Midbrain (tissue), 1 donor: ENCODE measurements at places on chromosomes 1 and 21.

DNA sequence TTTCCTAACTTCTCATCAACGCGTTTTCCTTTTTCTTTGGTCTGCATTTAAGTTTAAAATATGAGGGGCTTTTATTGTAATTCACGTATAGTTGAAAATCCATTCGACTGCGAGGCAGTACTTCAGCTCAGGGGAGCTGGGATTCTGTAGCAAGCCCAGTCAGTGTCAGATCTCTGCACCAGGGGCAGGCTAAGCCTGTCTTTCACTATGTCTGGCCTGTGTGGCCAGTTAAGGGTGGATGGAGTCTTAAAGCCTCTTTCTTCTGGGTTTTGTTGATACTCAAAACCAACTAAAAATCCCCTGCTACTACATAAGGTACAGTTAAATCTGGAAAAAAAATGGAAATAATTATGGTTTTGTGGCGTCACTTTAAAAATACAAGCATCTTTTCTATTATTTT is 124.7 kb downstream of the TYW3 start:
- no peak for DNase-seq

- DNase-seq = no peak
These were observed 148.8 kb upstream of the CAMK1G start for GRCh38 chr1:209434631-209435217.

DNA sequence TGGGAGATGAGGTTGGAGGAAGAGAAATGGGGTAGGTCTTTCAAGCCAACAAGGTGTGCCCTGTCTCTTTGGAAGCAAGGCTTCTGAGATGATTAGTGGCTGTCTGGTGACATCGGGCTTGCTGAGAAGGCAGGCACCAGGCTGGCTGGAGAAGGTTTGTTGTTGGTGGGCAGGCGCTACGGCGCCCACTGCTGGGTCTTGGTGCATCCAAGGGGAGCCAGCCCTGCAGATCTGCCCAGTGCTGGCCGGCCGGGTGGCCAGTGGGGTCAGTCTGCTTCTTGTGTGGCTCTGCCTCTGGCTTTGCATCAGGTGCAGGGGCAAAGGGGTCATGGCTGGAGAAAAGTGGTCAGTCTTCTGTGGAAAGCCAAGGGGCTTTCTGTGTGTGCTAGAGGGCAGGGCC is 126.2 kb downstream of the TLR5 start:
- no peak for DNase-seq

DNA sequence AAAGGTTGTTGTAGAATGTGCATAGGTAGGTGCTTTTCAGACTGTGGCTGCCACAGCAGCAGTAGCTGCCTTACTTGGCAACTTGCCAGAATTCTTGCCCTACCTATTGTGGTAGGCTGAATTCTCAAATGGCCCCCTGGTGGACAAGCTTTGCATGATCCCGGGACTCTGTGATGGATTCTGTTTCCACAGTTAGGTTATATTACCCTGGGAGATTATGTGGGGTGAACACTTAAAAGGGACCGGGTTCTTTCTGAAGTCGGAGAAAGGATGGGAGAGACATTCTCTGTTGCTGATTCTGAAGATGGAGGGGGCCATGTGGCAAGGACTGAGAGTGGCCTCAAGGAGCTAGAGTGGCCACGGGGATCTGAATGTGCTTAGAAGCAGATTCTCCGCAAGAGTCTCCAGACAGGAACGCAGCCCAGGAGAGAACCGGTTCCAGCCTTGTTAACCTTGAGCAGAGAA is 32.1 kb upstream of the KCNE1 start:
- no peak for DNase-seq

GRCh38 chr1:24134376-24134775 is 8.6 kb downstream of the IL22RA1 start:
- no peak for DNase-seq

DNA sequence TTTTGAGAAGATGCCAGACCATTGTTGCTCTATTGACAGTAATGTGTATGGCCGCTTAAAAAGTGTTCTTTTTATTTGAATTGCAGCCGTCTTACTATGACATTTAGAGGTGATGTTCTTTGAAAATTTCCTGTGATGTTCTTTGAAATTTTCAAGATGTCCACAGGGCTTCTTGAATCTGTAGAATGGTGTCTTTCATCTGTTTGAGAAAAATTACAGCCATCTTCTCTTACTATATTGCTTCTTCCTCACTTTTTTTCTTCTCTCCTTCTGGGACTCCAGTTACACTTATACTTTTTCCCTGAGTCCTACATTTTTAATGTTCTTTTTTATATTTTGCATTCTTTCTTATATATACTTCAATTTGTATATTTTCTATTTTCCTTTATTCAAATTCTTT is 57.4 kb downstream of the DIP2A start:
- no peak for DNase-seq

GRCh38 chr1:3906672-3907020 is 6.6 kb upstream of the C1orf174 start:
- no peak for DNase-seq
